ENCODE measurements at places on chromosomes 7 and 10. TPM values are rescaled to one million over a fixed set of nuclear protein-coding genes. Genes with fewer than 3 reads are reported as not detected.

The MRLN gene
- polyA plus RNA-seq = 0.65 TPM

The JAKMIP3 gene
- polyA plus RNA-seq = 0.21 TPM

The FAM25A gene
- not detected for polyA plus RNA-seq

The C7orf57 gene
- not detected for polyA plus RNA-seq

GRCh38 chr7:117262546-117262945 is 60.3 kb downstream of the WNT2 start:
- peaks cover 1% of the 10 kb centered on the region for H3K27me3 ChIP-seq
- no peak overlapping the region for H3K4me3 ChIP-seq
- H3K27ac ChIP-seq = no peak overlapping the region

DNA sequence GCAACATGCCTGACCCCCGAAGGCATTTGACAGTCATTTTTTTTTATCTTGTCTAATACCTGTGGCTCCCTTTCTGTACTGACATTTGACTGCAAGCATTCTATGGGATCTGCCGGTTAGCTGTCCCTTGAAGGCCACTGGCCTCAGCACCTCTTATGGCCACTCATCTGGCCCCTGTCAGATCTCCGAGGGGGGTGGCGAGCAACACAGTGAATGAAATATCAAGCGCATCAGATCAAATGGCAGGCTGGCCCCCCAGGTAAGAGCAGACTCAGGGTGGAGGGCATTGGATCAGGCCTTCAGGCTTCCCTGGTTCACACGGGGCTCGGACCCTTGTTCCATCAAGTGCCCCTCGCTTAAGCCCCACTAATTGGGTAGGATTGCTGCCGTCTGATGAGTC is 199.6 kb upstream of the MKI67 start:
- H3K4me1 ChIP-seq = no peaks in the 10 kb centered on the region
- no peak for DNase-seq
- no peaks in the 10 kb centered on the region for H3K36me3 ChIP-seq
- H3K4me3 ChIP-seq = no peak overlapping the region

- peaks cover 3% of the 10 kb centered on the region for H3K4me1 ChIP-seq
- H3K4me3 ChIP-seq = no peak overlapping the region
- H3K36me3 ChIP-seq = no peaks in the 10 kb centered on the region
- H3K27me3 ChIP-seq = no peaks in the 10 kb centered on the region
Observed at GRCh38 chr10:515674-516073, 173.8 kb downstream of the DIP2C start.

GRCh38 chr7:156765901-156766656 is 125.5 kb downstream of the RNF32 start:
- no peaks in the 10 kb centered on the region for H3K4me1 ChIP-seq
- no peak for DNase-seq
- H3K27me3 ChIP-seq = no peaks in the 10 kb centered on the region
- H3K36me3 ChIP-seq = peaks cover 6% of the 10 kb centered on the region
- H3K27ac ChIP-seq = no peak overlapping the region

DNA sequence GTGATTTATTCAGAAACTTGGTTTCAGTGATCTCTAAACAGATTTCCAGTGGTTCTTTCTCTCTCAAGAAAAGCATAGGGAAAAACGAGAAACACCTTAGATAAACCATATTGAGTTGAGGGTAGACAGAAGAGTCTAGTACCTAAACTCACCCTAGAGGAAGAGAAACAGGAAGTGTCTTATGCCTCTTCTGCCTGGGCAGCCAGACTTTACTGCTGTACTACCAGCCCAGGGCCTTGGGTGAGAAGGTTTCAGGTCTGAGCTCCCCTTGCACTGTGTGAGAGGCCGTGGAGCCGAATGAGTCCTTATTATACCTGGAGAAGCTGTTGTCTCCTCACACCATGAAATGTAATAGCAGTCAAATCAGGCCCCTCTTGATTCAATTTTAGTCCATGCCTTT is 18.2 kb downstream of the HIF1AN start:
- no peaks in the 10 kb centered on the region for H3K27me3 ChIP-seq
- peaks cover 16% of the 10 kb centered on the region for H3K36me3 ChIP-seq
- H3K4me1 ChIP-seq = peaks cover 13% of the 10 kb centered on the region
- no peak for DNase-seq
- no peak overlapping the region for H3K27ac ChIP-seq
- no peak overlapping the region for H3K4me3 ChIP-seq

DNA sequence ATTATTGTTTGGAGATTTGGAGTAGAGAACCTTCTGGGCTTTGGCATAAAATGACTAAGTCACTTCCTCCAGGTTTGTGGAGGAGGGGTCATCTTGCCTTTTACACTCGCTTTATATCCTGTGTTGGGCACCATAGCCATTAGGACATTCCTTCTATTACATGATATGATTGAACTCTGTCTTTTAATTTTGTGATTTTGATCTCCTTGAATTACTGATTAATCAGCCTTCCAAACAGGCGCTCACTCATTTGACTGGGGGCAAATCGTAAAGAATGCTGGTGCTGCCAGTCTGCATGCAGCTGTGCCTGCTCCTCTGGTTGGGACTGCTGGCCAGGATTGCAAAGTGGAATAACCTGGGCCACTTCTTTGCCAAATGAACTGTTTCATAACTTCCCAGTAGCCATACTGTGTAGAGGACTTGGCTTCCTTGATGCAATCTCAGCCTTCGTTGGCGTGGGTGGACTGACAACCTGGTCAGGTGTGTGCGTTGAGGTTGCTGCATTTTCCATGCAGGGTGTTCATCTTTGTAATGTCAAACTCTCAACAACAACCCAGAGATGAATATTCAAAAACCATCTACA is 65.9 kb upstream of the RAB11FIP2 start:
- no peak overlapping the region for H3K27ac ChIP-seq
- H3K4me1 ChIP-seq = peaks cover 5% of the 10 kb centered on the region
- no peak overlapping the region for H3K4me3 ChIP-seq
- no peak for DNase-seq

- no peaks in the 10 kb centered on the region for H3K27me3 ChIP-seq
- H3K4me3 ChIP-seq = no peak overlapping the region
- DNase-seq = no peak
- peaks cover under 1% of the 10 kb centered on the region for H3K4me1 ChIP-seq
- H3K36me3 ChIP-seq = no peaks in the 10 kb centered on the region
Observed at GRCh38 chr10:5510281-5511072, 11.1 kb upstream of the CALML5 start.

DNA sequence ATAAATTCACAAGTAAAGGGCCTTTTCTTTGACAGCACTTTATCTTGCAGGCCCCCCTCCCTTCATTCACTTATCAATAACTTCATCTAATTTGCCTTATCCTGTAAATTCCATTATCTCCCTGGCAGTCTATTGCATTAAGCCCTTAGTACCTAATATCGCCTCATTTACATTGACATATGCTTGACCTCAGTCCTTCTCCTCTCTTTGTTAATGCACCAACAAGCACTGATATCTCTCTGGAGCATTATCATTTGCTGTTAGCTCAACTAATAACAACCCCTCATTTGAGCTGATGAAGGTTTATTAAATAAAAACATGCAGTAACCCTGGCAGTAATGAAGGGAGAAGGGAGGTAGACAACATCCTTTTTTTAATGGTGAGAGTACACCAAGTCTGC is 46.8 kb downstream of the EXOC4 start:
- H3K4me3 ChIP-seq = no peak overlapping the region
- H3K4me1 ChIP-seq = no peaks in the 10 kb centered on the region
- no peaks in the 10 kb centered on the region for H3K36me3 ChIP-seq
- H3K27ac ChIP-seq = no peak overlapping the region

- H3K4me1 ChIP-seq = no peaks in the 10 kb centered on the region
- no peak for DNase-seq
- H3K36me3 ChIP-seq = no peaks in the 10 kb centered on the region
Observed at GRCh38 chr7:93053949-93054943, 63.5 kb downstream of the SAMD9 start.

GRCh38 chr7:42359946-42360345 is 122.9 kb upstream of the GLI3 start:
- no peaks in the 10 kb centered on the region for H3K27me3 ChIP-seq
- no peak overlapping the region for H3K27ac ChIP-seq
- DNase-seq = no peak
- no peaks in the 10 kb centered on the region for H3K4me1 ChIP-seq

GRCh38 chr7:73829921-73830680 is 695 bp upstream of the CLDN4 start:
- no peaks in the 10 kb centered on the region for H3K27me3 ChIP-seq
- peaks cover 26% of the 10 kb centered on the region for H3K36me3 ChIP-seq
- peak overlapping the region; percentile 100 for H3K27ac ChIP-seq
- DNase-seq = peak; percentile 95
- peaks cover 2% of the 10 kb centered on the region for H3K4me1 ChIP-seq

DNA sequence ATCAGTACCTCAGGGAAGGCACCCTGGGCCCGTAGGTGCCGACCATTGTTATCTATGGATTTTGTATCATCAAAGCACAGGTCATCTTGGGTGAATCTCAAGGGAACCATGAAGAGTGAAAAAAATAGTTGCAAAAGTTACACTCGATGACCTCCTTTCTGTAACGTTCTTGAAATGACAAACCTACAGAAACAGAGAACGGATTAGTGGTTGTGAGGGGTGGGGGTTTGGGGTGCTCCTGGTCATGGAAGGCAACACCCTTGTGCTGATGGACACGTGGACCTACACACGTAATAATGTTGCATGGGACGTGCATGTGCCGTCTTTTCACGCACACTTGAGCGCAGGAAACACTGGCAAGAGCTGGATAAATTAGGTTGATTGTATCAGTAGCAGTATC is 655.9 kb downstream of the SDK1 start:
- no peak overlapping the region for H3K4me3 ChIP-seq
- no peaks in the 10 kb centered on the region for H3K27me3 ChIP-seq
- H3K4me1 ChIP-seq = no peaks in the 10 kb centered on the region
- no peak for DNase-seq

GRCh38 chr7:89028319-89028718 is 232.8 kb upstream of the TEX47 start:
- no peak overlapping the region for H3K4me3 ChIP-seq
- no peak for DNase-seq
- H3K4me1 ChIP-seq = no peaks in the 10 kb centered on the region
- H3K27me3 ChIP-seq = no peaks in the 10 kb centered on the region
- no peak overlapping the region for H3K27ac ChIP-seq
- H3K36me3 ChIP-seq = no peaks in the 10 kb centered on the region

DNA sequence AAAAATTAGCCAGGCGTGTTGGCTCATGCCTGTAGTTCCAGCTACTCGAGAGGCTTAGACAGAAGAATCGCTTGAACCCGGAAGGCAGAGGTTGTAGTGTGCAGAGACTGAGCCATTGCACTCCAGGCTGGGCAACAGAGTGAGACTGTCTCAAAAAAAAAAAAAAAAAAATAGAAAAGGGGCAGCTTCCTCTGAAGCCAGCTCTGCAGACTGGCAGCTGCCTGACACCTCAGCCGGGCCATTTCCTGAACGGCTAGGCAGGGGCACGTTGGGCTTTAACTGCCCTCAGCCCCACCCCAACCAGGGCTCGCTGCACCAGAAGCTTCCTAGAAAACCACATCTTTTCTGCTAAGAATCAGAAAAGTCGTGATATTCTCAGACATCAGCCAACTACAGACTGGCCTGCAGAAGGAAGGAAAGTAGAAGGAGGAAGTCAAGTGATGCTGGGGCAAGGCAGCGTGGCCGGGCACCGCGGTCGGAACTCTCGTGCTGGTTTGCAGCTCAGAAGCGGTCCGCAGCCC is 38.0 kb downstream of the PRKAG2 start:
- peaks cover 17% of the 10 kb centered on the region for H3K4me1 ChIP-seq
- no peaks in the 10 kb centered on the region for H3K36me3 ChIP-seq
- no peak overlapping the region for H3K4me3 ChIP-seq
- no peaks in the 10 kb centered on the region for H3K27me3 ChIP-seq

GRCh38 chr10:95756809-95757684 is 1.1 kb downstream of the ENTPD1 start:
- no peak for DNase-seq
- H3K27me3 ChIP-seq = no peaks in the 10 kb centered on the region
- peak overlapping the region; percentile 44 for H3K4me3 ChIP-seq
- no peak overlapping the region for H3K27ac ChIP-seq
- no peaks in the 10 kb centered on the region for H3K36me3 ChIP-seq

GRCh38 chr10:113422371-113422770 is 130.5 kb upstream of the HABP2 start:
- H3K4me1 ChIP-seq = no peaks in the 10 kb centered on the region
- H3K27ac ChIP-seq = no peak overlapping the region
- H3K36me3 ChIP-seq = no peaks in the 10 kb centered on the region

DNA sequence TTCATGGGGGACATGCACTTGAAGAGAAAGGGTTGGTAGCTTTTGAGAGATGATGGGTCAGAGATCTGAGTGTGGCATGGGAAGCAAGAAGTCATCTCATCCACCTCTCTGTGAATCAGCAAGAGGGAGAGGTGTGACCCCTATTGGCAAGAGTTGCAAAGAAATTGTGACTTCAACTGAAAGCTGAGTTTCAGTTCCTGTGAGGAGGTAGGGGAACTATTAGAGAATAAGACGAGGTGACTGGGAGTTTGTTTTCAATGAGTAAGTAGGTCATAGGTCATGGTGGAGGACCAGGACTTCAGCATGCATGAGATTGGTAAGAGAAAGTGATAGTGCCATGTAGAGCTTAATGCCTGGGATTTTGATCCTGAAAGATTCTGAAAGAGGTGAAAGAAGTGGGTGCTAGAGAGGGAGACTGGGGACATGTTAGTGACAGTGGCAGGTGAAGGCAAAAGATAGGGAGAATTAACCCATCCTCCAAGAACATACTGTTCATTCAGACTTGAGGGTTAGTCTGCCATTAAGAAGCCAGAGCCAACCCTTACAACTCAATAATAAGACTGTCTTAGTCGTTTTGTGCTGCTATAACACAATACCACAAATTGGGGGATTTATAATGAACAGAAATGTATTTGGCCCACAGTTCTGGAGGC is 75.5 kb upstream of the CAPZA2 start:
- no peak overlapping the region for H3K4me3 ChIP-seq
- no peak overlapping the region for H3K27ac ChIP-seq
- H3K27me3 ChIP-seq = no peaks in the 10 kb centered on the region
- no peaks in the 10 kb centered on the region for H3K36me3 ChIP-seq
- peak; percentile 66 for DNase-seq

- DNase-seq = no peak
- H3K4me1 ChIP-seq = no peaks in the 10 kb centered on the region
Observed at GRCh38 chr7:32218741-32219288, 148.6 kb upstream of the PDE1C start.

GRCh38 chr10:49212783-49213182 is 24.6 kb upstream of the TMEM273 start:
- no peaks in the 10 kb centered on the region for H3K4me1 ChIP-seq
- peaks cover 2% of the 10 kb centered on the region for H3K27me3 ChIP-seq
- no peak overlapping the region for H3K4me3 ChIP-seq

DNA sequence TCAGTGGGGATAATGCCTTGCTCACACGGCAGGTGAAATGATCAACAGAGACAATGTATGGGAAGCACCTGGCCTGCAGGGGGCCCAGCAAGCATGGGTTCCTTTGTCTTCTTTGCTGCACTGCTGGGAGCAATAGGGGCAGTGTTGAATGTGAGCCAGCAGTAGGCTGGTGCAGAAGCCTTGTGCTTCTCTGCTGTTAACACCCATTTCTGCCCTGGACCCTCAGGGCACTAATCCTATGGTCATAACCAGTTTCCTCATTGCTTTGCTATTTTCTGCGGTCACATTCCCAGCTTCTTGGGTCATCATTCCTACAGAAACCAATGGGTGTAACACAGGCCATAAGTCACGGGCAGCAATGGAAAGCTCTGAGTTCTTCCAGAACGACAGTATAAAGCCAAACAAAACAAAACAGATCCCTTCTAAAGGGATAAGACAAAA is 10.9 kb upstream of the LGI1 start:
- H3K27ac ChIP-seq = peak overlapping the region; percentile 53
- peaks cover 3% of the 10 kb centered on the region for H3K4me1 ChIP-seq
- no peaks in the 10 kb centered on the region for H3K27me3 ChIP-seq
- DNase-seq = peak; percentile 37
